ENCODE measurements at places on chromosomes 6 and 20.
A peak's percentile ranks its signal among the peaks of the same experiment; 100 is the strongest.

DNA sequence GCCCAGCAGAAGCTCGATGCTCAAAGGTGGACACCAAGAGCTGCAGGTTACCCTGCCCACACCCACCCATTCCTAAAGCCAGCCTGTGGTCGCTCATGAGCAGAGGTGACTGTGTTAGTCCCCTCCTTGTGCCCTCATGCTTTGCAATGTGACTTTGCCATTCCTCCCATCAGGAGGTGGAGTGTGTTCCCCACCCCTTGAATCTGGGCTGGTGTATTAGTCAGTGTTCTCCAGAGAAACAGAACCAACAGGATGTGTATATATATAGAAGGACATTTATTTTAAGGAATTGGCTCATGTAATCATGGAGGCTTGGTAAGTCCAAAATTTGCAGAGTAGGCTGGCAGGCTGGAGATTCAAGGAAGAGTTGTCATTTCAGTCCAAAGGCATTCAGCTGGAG is 54.4 kb upstream of the RNF24 start:
- no peak for DNase-seq

DNA sequence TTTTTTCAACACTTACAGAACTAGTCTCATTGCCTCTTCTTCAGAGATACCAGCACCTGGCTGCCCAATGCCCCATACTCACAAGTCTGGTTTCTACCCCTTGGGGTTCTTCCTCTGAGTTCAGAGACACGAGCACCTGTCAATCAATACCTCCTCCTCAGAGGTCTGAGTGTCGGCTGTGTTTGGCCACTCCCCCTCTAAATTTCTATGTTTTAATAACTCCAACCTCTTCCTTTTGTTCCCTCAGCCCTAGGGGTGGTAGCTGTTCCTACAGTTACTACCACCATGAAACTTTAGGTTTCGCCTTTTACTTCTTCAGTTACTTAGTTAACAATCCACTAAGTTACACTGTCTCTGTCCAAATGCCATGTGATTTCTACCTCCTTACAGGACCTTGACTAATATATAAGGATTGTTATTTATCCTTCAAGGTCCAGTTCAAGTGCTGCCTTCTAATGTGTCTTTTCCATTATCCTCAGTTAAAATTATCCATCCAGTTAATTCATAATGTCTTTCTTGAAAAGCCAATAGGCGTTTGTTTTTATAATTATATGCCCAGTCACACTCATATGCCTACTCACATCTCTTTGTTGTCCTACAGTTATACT is 14.6 kb upstream of the PHF20 start:
- no peak for DNase-seq

DNA sequence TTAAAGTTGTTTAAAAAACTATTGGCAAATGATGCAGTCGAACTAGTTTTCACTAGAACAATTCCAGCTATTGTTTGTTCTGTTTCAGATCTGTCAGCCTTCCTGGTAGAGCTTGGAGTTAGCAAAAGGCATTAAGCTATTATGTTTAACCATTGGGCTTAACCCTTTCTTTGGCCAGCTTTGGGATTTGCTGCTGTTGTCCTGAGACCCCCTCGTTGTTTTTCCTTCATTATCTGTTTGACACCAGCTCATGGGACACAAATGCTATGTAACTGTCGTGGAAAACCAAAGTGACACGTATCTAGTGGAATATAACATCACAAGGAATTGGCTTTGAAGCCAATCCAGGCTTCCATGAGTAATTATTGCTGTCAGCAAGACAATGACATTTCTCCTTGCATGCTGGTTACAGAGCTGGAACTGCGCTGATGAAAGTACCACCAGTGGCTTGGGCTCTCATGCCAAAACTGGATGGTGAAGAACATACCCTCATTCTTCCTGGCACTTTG is 96.0 kb downstream of the EYA2 start:
- no peak for DNase-seq

GRCh38 chr20:956330-956951 is 40.3 kb upstream of the ANGPT4 start:
- DNase-seq = peak; percentile 81

DNA sequence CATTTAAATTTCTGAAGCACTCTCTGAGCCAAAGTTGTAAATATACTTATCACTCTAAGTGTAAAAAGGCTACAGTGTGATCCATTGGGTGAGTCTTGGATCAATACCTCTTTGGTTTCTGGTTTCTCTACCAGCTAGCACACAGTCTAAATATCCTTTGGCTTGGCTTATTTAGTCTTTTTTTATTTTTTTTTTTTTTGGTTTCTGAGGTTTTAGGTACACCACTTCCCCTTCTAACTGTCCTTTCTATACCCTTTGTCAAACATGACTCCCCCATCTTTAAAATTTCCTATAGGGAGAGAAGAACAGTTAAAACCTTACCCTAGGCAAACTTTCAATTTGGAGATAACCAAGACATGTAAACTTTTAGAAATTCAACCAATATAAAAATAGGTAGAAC is 379.0 kb downstream of the PHF3 start:
- no peak for DNase-seq
